Ovary (tissue), 10 donors: ENCODE measurements at places on chromosomes 3 and 15.
A peak's percentile ranks its signal among the peaks of the same experiment; 100 is the strongest.

- DNase-seq: no peak
These were observed 948.2 kb upstream of the CFAP20DC start for GRCh38 chr3:59998058-59998457.

GRCh38 chr3:53729159-53729558 is 117.1 kb downstream of the CHDH start:
- no peak for DNase-seq

GRCh38 chr3:8741581-8742261 is 8.1 kb downstream of the CAV3 start:
- peak; percentile 55 for DNase-seq

DNA sequence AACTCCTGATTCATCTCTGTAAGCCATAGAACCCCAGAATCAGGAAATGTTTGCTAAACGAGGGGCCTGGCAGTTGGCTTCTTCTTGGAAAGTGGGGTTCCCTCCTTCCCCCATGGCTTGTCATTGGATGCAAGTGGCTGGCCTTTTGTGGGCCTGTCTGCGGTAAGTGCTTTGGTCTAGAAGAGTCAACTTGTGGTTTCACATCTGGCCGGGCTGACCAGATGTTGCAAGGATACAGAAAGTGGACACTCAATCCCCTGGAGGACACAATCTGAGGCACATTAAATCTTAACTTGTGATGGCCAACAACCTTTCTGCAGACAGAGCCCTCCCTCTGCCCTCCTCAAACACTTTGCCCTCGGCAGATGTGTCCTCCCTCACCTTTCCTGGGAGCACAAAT is 1.1 kb downstream of the FAH start:
- DNase-seq: no peak

GRCh38 chr3:48069339-48069738 is 53.1 kb upstream of the MAP4 start:
- no peak for DNase-seq

GRCh38 chr3:112381673-112382542 is 49.0 kb downstream of the CD200 start:
- no peak for DNase-seq
